SW480 (cell line): ENCODE measurements at places on chromosomes 2 and 18.

GRCh38 chr2:10132043-10132575, 9.6 kb downstream of the RRM2 start:
- DNase-seq = no peak

DNA sequence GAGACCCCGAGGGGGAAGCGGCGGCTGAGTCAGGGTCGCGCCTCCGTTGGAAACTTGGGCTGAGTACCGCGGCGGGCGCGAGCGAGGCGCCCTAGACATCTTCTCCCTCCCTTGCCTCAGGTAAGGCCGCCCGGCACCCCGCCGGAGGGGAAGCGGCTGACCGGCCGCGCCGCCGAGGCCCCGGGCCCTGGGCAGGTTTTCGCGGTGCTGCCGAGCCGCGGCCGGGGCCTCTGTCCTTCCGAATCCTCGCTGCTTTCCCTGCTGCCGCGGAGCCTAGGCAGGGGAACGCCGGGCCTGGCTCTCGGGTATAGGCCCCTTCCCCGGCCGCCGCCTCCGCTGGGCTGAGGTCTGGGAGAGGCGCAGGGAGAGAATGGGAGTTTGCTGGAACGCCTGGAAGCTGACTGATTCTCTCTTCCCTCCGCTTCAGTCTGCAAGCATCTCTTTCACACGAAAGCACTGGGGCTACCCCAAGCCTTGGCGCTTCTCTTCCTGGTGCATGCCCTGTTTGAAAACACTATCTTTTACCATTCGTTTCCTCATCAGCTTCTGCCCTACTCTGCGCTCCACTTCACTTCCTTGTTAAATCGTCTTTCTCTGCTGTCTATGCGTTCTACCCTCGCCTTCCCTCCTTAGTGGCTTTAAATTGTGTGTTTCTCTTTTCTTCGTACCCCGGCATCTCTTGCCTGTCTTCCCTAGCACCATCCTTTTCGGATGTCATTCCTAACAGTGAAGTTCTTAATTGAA, 652 bp downstream of the PPM1B start:
- peak; percentile 62 for DNase-seq

DNA sequence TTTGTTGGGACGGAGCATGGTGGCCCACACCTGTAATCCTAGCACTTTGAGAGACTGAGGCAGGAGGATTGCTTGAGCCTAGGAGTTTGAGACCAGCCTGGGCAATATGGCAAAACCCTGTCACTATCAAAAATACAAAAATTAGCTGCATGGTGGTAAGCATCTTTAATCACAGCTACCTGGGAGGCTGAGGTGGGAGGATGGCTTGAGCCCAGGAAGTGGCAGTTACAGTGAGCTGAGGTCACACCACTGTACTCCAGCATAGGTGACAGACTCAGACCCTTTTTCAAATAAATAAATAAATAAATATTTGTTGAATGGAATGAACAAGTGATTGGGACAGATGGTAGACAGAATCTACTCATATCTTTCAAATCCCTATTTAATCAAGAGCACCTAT, 5.7 kb upstream of the ITPRIPL1 start:
- no peak for DNase-seq

- DNase-seq = no peak
Observed at GRCh38 chr2:18346344-18346743, 214.1 kb downstream of the RDH14 start.

GRCh38 chr18:48842259-48843061, 108.3 kb downstream of the SMAD7 start:
- no peak for DNase-seq

GRCh38 chr2:54308186-54308585, 52.2 kb upstream of the TSPYL6 start:
- no peak for DNase-seq

GRCh38 chr18:39596221-39596620, 2030.6 kb upstream of the CELF4 start:
- no peak for DNase-seq

DNA sequence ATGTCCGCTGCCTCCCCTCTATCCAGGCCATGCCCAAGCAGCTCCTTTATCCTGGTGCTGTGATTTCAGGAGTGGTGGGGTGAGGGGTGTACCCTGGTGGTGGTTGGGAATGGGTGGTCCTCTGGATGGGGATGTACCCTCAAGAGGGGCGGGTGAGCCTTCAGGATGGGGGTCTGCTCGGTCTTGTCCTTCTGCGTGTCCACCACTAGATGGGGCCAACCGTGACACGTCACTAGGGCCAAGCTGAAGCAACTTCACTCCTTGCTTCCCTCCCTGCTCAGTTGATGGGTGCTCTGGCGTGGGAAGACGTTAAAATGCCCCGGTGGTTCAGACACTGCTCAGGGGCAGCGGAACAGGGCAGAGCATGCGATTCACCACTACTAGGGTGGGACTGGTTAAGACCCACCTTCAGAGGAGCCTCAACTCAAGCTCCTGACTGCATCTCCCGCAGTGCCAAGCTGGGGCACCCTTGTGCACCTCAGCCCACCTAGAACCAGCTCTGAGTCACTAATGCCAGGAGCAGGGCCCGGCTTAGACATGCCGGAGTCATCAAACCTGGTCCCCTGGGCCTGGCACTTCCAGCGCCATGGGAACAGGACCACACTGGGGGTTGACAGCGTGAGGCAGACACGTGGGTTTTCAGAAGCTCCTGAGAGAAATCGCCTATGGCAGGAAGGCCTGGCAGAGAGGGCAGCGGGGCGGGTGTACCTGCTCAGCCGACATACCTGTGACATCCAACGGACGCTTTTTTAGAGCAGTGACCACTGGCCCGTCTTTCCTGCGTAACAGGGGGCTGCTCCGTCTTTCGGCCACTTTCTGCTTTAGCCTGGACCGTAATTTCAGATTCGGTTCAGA, 256.7 kb downstream of the HDAC4 start:
- DNase-seq = no peak

DNA sequence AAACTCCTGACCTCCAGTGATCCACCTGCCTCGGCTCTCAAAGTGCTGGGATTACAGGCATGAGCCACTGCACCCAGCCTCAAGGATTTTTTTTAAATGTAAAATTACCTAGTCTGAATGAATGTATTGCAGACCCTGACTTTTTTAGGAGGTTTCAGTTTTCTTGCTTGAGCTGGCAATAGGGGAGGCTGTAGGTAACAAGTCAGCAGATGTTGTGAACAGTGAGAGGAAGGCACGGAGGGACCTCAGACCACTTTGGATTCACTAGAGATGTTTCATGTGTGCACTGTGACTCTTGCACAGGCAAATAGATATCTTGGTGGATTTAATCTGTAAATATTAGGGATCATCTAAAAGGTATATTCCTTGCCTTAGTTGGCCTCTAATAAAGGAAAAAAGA, 6.4 kb downstream of the NDUFV2 start:
- no peak for DNase-seq

DNA sequence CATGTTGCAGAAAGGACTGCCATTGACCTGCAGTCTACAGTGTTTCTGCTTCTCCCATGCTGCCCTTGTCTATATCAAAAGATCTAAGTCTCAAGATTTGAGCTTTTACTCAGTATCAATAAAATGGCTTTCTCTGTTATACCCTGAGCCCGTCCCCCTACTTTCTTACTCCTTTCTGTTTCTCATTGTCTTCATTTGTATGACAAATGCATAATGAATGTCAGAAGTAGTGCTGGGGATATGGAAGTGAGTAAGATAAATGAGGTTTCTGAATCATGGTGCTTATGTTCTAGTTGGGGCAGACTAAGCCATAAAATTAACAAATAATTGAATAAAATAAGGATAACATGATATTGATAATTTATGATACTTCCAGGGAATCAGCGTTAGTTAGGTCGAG, 128.6 kb downstream of the PARD3B start:
- DNase-seq = no peak

GRCh38 chr2:101830555-101830954, 133.0 kb downstream of the MAP4K4 start:
- no peak for DNase-seq

GRCh38 chr2:191836471-191836852, 10.4 kb downstream of the CAVIN2 start:
- no peak for DNase-seq

DNA sequence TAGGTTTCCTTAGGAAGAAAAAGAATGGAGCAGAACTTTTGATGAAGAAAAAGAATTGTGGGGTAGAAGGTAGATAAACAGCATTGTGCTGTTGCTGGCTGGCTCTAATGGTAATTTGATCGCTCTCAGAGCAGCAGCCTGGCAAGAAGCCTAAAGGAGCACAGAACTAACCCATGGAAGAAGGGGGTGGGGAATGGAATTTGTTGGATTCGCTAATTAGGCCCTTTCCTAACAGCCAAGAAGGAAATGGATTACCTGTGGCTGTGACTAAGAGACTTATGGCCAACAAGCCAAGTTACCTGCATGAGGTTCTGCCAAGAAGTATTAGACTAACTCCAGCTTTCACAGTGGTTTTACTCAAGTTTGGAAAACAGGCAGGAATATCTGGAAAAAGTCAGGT, 210.6 kb downstream of the IKZF2 start:
- DNase-seq = no peak

GRCh38 chr2:21299411-21299810, 175.6 kb downstream of the TDRD15 start:
- DNase-seq = no peak

GRCh38 chr18:66226782-66227181, 377.1 kb downstream of the CDH19 start:
- DNase-seq = no peak

DNA sequence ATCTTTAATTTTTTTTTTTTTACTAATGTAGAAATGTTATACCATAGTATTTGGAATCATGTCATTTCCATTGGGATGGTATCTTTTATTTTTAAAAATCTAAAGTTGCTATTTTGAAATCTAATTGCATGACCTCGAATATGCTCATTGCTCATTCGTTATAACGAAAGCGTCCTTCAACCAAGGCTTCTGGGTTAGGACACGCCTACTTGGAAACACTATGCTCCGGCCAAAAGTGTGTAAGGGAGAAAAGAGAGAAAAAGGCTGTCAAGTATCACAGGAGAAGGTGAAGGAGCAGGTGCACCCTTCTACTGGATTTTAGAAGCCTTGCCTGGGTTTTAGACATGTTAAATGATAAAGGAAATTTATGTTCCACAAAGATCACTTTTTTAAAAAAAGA, 465.9 kb upstream of the ID2 start:
- no peak for DNase-seq

GRCh38 chr2:175097297-175097696, 70.7 kb downstream of the ATF2 start:
- no peak for DNase-seq

DNA sequence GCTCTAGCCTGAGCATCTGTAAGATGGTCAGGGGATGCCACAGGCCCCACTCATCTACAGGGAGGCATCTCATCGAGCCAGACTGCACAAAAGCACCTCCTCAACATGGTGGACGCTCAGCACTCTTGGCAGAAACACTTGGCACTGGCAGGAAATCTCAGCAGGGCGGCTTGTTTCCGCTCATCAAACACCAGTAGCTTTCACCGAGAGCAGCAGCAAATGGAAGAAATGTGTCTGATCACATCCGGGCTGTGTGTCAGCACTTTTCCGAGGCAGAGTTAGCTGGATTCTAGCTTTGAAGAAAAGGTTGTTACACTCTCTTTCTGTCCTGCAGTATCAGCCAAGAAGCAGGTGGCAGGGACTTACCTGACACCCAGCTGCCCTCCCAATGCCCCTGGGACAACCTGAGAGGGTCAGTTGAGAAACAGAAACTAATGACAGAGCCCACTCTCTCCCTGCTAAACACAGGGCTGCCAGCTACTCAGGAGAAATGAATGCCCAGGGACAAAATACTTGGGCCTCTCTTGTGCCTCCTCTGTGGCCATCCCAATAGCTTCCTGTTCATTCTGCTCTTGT, 68.9 kb upstream of the FZD7 start:
- no peak for DNase-seq

DNA sequence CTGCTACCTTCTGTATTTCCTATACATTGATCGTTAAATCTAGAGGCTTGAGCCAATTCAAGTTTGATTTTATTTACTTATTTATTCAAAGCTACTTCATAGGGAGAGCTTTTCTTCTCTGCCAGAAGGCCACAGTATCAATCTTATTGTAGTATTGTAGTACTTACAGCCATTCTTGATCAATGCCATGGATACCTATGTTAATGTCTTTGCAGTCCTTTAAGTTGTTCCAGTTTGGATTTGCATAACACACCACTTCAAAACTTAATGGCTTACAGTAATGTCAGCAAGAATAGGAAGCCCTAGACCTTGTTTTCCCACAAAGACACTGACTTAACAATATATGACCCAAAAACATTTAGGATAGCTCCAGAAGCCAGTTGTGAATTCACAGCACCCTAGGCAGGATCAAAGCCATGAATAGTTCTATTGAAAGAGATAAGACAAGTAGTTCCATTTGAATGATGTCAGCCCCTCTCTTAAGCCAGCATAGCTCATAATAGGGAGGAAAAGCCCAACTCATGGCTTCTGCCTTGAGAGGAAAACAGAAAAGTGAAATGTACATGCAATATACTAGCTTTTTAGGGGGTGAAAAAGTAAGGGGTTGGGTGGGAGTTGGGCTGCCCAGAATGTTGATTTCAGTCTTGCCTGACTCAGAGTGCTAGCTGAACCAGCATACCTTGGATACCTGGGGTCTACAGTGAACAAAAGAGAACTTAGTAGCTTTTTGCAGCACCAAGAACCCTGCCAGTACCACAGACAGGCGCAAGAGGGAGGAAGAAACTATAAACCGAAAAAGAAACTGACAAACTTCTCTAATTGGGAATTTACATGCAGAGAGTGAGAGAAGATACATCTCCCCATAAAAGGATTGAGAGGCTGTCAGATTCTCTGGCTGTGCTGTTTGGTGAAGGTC, 101.4 kb downstream of the CAMKMT start:
- DNase-seq = no peak

DNA sequence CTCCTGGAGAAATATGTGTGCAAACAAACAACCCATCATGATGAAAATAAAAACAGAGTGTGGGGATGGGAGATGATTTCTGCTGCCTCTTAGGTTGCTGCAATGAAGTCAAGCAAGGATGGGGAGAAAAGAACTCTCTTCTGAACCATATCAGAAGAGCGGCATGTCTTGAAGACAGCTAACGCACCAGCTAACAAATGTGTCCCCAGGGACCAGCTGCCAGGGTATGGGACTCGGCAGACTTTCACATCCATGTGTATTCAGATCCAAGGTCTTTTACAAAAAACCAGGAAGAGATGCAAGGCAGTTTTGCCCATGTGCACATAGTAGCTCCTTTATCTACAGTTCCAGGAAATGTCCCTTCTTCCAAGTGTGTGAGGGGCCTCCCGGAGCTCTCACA, 125.4 kb downstream of the CLIP4 start:
- no peak for DNase-seq

- DNase-seq = no peak
Observed at GRCh38 chr2:181723731-181724130, 43.4 kb upstream of the NEUROD1 start.
